Vagina (tissue), 2 donors: ENCODE measurements at places on chromosomes 13 and 19.

- DNase-seq = no peak
These were observed 9.5 kb upstream of the MPV17L2 start for GRCh38 chr19:18183529-18183928.

GRCh38 chr13:72071713-72072112, 204.7 kb upstream of the DACH1 start:
- DNase-seq = no peak

DNA sequence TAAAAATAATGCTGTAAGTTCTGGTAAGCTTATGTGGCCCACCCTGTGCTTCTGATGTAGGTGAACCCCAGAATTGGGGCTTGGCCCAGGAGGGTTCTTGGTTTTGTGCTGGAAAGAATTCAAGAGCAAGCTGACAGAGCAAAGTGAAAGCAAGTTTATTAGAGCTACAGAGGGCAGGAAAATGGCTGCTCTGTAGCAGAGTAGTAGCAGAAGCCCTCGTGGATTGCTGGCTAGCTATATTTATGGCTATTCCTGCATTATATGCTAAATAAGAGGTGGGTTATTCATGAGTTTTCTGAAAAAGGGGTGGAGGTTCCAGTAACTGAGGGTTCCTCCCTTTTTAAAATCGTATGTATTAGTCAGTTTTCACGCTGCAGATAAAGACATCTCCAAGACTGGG, 20.6 kb upstream of the ZNF599 start:
- peak; percentile 5 for DNase-seq

DNA sequence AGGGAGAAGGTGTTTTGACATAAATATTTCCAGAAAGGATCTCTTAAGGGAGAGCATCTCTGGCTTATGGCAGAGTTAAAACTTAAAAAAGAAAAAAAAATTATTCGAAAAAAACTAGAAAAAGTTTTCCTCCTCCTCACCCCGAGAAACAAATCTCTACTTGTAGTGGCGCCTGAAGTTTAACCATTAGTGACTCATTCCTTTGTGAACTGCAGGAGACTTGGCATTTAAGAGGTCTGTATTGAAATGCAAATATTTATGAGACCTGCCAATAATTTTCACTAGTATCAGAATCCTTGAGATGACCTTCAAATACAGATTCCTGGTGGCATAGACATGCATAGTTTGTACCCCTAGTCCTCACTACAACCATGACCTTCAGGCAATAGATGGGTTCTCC, 64.9 kb upstream of the MED4 start:
- DNase-seq = no peak

GRCh38 chr13:62687732-62688131, 1272.1 kb upstream of the PCDH20 start:
- no peak for DNase-seq

DNA sequence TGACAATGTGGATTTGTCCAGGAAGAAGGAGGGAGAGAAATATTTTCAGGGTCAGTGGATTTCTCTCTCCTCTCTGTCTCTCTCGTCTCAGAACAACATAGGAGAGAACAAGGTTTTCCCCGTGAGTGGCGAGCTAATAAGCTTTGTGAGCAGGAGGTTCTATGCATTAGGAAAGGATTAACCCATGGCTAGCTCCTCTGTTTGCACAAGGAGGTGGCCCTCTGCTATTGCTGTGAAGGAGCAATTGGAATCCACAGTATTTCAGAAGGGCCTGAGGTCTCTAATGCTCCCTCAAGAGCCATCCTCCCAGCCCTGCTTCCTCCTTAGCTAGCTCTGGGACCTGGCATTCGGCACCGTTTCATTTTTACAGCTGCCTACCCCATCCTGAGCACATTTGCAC, 288.9 kb upstream of the MAB21L1 start:
- DNase-seq = no peak

GRCh38 chr13:29702912-29703351, 107.4 kb upstream of the SLC7A1 start:
- peak; percentile 82 for DNase-seq

- no peak for DNase-seq
These were observed 373.4 kb downstream of the SLITRK1 start for GRCh38 chr13:83508771-83509301.

DNA sequence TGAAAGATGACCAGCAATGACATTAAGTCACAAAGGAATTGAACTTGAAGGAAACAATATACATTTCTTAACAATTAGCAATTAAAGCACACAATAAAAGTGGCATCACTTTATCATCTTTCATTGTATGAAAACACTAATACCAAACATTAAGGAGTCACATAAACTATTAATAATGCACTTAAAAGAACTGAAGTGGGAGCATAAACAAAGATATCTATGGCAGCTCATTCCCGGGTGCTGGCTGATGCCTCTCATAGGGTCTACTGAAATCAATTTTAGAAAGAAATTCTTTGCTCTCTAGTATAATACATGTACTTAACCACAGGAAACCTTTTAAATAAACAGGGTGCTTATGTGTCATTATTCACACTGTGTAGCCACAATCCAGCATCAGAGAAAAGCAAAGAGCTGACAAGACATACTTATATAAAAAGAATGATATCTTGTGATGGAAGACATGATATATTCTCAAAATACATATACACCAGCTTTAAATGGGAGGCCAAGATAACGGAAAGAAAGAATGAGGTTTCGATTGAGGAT, 1207.8 kb downstream of the EFNB2 start:
- no peak for DNase-seq

- no peak for DNase-seq
These were observed 11.3 kb downstream of the MYO9B start for GRCh38 chr19:17086834-17087233.

GRCh38 chr13:78265098-78265497, 338.3 kb downstream of the POU4F1 start:
- DNase-seq = no peak

DNA sequence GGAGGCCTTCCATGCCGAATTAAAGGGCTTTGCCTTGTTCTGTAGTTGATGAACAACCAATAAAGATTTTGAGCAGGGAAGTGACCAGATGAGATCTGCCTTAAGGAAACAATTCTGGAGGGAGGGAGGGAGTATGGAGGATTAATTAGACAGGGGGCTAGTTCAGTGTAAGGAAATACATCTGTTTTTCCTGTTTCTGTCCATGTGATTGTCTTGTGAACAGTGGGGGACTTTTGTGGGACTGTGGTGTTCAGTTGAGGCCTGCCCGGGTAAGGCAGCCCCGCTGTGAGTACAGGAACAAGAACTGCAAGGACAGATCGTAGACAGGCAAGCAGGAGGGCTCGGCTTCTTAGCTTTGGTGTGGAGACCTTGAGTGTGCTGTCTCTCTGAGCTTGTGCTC, 59.0 kb downstream of the DGKH start:
- no peak for DNase-seq

DNA sequence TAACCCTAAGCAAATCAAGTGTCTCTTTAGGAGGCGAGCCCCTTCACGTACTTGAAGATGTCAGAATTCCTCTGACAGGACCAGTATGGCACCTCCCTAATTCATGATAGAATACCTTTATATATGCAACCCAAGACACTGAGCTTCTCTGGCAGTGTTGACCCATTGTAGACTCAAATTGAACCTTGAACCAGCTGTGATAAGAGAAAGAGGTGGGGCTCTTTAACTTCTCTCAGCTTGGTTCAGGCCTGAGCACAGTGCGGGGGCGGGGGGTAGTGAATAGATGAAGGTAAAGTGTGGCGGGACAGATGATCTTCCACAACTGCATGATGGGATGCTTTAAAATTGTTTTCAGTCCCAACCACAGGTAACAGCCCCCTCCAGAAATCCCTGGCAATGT, 12.1 kb downstream of the MBNL2 start:
- DNase-seq = no peak

DNA sequence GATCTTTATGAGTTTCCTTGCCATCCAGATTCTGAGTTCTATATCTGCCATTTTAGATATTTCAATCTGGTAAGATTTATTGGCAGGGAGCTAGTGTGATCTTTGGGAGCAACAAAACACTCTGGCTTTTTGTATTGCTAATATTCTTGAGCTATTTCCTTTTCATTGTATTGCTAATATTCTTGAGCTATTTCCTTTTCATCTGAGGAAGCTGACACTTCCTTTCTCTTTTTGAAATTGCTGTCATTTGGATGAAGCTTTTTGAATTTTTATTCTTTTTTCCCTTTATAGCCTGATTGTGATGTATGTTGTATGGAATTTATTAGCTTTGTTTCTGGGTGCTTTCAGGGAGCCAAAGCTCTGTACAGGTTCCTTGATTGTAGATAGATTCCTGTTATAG, 873.5 kb upstream of the ATXN8OS start:
- DNase-seq = no peak

DNA sequence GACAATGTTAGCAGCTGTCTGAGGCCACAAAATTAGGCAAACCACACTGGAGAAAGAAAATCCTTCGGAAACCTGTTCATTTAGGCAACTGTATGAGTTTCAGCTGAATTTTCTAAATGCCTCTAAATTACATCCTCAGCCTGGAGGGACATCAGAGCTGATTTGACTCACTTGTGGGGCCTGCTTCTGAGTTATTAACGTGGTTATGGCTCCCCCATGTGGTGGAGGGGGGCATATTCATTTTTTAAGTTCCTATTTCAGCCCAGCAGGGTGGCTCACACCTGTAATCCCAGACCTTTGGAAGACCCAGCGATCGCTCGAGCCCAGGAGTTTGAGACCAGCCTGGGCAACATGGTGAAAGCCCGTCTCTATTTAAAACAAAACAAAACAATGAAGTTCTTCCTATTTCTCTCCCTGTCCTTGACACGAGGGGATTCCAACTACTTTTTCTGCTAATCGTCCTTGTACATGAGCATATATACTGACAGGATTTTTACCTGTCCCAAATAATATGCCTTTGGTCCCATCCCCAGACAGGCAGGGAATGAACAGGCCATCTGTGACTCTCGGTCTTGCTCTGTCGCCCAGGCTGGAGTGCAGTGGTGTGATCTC, 31.5 kb upstream of the HIF3A start:
- DNase-seq = no peak

DNA sequence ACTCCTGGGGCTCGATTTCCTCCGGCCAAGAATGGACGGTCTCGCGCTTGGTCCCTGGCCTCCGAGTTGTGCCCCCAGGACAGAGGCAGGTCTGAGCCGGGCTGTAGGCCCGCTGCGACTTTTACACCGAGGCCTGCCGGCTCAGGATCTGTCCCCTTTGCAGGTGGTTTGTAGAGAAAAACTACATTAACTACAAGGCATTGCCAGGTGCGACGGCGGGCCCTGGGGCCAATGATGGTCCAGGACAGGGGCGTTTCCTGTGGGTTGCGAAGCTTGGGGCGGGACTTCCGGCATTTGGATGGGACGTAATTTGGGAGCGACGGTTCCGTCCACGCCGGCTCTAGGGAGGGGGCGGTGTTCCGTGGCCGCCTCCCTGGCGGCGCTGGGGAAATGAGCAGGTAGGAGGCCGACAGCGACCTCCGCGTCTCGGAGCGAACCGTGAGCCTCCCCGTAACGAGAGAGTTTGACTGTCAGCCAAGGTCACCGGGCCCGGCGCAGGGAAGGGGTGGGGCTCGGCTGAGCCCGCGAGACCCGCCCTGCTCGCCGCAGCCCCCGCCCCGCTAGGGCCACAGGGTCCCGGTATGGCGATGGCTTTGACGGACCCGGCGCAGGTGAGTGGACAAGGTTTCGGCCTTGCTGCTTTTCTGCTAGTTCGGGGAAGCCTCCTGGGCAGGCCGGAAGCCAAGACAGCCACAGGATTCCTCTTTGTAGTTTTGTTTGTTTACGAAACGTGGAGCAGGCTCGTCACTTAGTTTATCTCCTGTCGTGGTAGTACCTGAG, at the start of gene ZNF805:
ZNF805 (plus strand) TSS at position 322 of the 780 bp plus-strand sequence; CDS start at position 582, 260 bp downstream.
- peak; percentile 46 for DNase-seq

- no peak for DNase-seq
These were observed at the start of gene SHISA2 for GRCh38 chr13:26051657-26052311. SHISA2 (minus strand) TSS chr13:26052016; CDS start chr13:26050975, 1,041 bp downstream.

DNA sequence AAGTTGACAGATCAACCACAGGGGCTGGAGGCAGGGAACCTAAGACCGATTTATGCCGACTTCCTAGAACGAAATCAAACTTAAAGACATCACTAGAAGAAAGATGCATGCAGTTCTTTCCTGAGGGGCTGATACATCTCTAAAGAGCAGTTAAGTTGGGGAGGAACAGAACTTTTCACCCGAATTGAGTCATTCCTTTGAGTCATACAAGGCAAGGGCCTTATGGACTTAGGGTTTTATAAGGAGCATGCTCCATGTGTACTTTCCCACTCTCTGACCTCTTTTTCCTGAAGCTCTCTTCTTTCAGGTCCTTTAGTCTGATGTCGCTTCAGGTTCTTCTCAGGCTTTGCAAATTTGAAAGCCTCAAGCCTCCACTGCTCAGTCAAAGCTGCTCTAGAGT, 7.9 kb upstream of the FBXL3 start:
- DNase-seq = no peak

DNA sequence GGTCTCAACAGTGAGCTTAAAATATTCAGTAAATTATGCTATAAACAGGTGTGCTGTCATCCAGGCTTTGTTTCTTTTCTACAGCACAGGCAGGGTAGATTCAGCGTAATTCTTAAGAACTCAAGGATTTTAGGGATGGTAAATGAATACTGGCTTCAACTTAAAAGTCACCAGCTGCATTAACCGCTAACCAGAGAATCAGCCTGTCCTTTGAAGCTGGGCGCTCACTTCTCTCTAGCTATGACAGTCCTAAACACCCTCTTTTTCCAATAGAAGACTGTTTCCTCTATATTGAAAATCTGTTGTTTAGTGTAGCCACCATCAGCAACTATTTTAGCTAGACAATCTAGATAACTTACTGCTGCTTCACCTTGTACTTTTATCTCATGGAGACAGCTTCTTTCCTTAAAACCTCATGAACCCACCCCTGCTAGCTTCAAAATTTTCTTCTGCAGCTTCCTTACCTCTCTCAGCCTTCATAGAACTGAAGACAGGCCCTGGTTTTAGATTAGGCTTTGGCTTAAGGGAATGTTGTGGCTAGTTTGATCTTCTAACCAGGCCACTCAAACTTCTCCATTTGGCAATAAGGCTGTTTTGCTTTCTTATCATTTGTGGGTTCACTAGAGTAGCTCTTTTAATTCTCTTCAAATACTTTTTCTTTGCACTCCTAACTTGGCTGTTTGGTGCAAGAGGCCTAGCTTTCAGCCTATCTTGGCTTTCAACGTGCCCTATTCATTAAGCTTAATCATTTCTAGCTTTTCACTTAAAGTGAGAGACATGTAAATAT, 89.5 kb downstream of the USP12 start:
- DNase-seq = no peak

GRCh38 chr13:51456510-51456909, 3.7 kb upstream of the INTS6 start:
- DNase-seq = no peak

- DNase-seq = no peak
These were observed at the start of gene ZFR2 for GRCh38 chr19:3868770-3869456. ZFR2 (minus strand) TSS chr19:3869038; CDS start chr19:3869017, 21 bp downstream.

- DNase-seq = no peak
These were observed 3.4 kb downstream of the FEM1A start for GRCh38 chr19:4794971-4795370.

- no peak for DNase-seq
These were observed 36.9 kb downstream of the RGCC start for GRCh38 chr13:41494202-41494601.
